ENCODE measurements at places on chromosomes 2 and 18.
A peak's percentile ranks its signal among the peaks of the same experiment; 100 is the strongest.

- no peak for DNase-seq
Measured at GRCh38 chr18:4299395-4299794, 155.7 kb downstream of the DLGAP1 start.

DNA sequence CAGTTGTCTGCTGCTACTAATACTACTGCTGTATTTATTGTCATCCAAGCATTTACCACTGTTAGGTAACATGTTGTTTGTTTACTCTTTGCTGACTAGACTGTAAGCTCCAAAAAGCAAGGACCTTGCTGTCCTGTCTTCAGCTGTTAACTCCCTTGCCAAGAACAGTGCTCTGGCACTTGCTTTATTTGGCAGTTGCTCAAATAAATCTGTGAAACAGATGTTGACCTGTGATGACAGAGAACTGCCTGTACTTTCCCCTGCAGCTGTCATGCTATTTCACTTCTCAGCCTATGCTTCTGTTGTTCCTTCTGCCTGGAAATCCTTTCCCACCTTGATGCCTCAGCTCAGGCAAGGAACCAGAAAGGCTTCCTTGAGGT lies 181.2 kb downstream of the ATAD2B start:
- DNase-seq, result no peak

GRCh38 chr2:240832921-240833494 lies 13.0 kb upstream of the KIF1A start:
- DNase-seq, result no peak

DNA sequence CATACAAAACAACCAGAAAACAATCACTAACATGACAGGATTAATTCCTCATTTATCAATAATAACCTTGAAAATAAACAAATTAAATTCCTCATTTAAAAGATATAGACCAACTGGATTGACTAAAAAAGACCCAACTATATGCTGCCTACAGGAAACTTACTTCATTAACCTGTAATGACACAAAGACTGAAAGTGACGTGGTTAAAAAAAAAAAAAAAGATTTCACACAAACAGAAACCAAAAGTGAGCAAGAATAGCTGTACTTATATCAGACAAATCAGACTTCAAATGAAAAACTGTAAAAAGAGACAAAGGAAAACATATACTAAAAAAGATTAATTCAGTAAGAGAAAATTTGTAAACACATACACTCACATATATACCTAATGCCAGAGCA lies 201.2 kb downstream of the CCDC178 start:
- DNase-seq, result no peak

DNA sequence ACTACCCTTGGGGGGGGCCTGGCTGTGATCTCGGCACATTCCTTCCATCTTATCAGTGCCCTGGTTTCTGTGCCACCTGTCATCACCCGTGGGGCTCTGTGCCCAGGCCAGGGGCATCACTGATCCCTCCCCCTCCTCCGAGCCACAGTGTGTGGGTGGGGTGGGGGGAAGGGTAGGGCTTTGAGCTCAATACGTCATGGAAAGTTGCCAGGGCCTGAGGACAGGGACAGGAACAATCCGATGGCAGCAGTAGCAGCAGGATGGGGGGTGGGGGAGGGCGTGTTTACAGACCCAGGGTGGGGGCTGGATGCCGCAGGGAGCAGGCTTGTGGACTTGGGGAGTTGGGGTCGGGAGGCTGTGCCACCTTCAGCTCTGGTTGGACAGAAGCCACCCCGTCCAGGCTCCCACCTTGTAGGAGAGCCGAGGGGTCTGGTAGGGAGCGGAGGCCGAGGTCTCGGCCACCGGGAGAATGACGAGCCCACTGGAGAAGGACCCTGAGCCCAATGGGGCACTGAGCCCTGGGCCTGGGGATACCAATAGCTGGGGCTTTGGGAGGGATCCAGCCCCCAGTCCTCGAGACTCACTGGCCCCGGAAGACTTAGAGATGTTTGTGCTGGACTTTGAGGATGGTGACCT lies 3.5 kb downstream of the SLC4A3 start:
- no peak for DNase-seq

- DNase-seq, result peak; percentile 88
Measured at GRCh38 chr2:148614322-148615049, 30.1 kb upstream of the EPC2 start.

DNA sequence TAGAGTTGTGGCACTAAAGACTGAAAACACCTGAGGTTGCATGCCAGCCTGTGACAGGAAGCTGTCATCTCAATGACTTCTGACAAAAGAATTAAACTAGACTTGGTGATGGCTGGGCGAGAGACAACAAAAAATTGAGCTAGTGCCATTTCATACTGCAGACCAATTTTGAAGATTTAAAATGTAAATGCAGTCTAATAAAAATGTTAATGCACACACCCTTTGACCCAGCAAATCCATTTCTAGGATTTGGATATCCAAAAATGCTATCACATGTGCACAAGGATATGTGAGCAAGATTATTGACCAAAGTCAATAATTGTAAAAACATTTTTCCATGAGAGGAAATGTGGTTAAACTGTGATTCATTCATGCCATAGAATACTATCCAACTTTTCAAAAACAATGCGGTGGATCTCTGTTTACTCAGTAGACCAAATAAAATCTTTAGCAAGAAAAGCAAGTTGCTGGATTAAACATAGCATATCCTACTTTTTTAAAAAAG lies 5.6 kb downstream of the FBXO36 start:
- DNase-seq, result no peak

- no peak for DNase-seq
Measured at GRCh38 chr2:198596985-198597384, 792.6 kb downstream of the PLCL1 start.

DNA sequence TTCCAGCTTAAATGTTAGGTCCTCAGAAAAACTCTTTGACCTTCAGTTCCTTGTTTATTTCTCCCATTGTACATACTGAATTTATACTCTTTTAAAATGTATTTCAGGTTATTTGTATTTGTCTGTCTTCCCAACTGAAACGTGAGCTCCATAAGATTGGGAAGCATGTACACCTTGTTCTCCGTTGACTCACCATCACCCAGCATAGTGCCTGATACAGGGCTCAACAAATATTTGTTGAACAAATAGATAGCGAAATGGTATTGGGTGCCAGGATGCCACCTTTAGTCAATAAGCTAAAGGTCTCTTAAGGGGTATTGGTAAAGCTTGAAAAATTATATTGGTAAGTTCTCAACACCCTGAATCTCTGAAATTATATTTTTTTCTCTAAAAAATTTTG lies 1841.3 kb upstream of the CELF4 start:
- no peak for DNase-seq

- peak; percentile 86 for DNase-seq
Measured at GRCh38 chr2:101474731-101475384, at the start of gene RFX8. Gene RFX8, minus strand, starts transcription at chr2:101475112. Its CDS starts 8,264 bp downstream, at chr2:101466848.

DNA sequence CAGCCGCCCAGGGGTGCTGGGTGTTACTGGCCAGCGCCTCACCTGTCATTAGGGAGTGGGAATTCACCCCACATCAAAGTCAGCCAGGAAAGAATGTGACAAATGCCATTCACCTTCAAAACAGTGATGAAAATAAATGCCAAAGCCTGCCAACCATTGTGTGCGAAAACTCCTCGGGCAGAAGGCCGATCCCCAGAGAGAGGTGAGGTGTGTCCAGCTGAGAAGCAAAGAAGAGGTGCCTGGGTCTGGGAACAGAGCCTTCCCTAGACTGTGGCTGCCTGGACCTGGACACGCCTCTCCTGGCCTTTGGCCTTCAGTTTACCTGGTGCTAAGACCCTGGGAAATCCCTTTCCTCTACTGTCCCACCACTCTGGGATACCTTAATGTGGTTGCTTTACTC lies 142.7 kb downstream of the CYP26B1 start:
- no peak for DNase-seq

DNA sequence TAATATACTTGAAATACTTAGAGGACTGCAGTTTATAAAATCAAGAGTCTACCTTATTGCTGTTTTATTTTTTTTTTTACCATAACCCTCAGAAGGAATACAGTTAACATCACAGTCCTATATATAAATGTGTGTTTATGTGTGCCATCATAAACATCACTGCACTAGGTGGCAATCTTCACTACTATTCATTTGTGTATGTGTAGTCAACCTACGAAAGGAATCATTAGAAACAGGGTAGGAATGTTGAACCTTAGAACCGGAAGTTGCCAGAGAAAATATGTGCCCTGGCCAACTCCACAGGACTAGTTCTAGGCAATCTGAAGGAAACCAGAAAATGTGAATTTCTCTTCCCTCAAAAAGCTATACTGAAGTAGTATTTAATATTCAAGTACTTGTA lies 3.4 kb downstream of the GEN1 start:
- DNase-seq, result no peak

DNA sequence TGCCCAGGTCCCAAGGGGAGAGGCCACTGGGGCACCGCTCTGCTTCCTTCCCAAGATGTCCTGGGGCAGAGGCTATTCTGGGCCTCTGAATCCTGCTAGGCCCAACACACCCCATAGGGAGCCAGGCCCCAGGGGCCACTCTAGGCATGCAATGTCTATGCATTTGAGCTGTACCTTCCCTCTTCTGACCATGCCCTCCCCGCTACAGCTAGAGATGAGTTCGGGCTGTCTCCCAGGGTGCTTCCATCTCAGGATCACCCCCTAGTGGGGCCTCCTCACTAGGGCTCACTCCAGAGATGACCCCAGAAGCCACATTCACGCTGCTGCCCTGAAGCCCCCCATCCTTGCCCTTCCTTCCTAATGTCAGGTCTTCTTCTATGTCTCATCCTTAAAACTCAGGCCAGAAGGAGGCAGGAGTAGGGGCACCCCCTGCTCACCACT lies 54.4 kb downstream of the TNS1 start:
- no peak for DNase-seq

GRCh38 chr2:26615860-26616705 lies 25.1 kb downstream of the CIB4 start:
- DNase-seq, result no peak

DNA sequence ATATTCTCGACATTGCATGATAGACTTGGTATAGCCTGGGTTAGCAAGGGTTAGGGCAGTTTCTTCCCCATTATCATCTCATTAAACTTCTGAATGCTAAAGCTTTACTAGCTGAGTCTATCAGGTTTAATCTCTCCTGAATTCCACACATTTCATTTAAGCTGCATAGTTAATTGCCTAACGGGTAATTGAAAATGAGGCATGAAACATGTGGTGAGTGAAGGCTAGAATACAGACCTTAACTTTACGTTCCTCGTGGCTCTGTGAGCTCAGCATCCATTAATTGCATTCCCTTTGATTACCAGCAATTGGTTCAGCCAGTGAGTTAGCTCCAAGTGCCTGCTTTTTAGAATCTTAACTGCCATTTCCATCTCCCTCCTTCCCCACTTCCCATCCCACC lies 126.5 kb upstream of the MEX3C start:
- no peak for DNase-seq

DNA sequence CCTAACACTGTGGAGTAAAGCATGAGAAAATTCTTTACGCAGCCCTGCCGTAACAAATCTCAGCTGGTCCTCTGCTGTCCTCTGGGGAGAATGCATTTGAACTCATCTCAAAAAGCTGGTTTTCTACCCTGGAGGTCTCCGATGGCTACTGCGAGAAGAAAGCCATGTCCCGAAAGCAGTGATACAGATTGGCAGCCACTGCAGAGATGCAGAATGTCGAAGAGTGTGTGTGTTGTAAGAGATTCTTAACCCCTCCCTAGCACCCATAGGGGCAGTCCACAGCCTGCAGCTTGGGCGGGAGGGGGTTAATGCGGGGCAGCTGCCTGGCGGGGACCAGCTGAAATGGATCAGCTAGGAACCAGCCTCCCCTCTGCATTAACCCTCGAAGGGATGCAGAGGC lies 235.9 kb downstream of the ZNF516 start:
- DNase-seq, result no peak

GRCh38 chr18:76209597-76209996 lies 285.4 kb downstream of the ZNF516 start:
- DNase-seq, result no peak

- no peak for DNase-seq
Measured at GRCh38 chr18:44181951-44182747, 498.5 kb upstream of the SETBP1 start.

DNA sequence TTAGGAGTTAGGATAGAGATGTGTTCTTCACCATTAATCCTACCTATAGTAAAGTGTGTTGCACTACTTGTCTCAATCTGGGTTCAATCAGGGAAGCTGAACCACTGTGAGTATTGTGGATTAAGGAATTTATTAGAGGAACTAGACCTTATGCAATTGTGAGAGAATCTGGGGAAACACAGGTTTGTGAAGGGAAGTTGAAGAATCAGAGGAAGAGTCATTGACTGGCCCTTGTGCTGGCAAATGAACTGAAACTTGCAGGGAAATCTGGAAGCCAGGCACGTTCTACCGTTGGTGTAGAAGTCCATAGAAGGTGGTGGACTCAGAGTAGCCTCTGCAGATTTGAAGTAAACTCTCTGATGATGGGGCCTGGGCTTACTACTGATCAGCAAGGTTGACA lies 44.7 kb upstream of the HK2 start:
- DNase-seq, result peak; percentile 91

GRCh38 chr2:148021059-148021861 lies at the start of gene MBD5:
Gene MBD5, plus strand, starts transcription at chr2:148021091.
- peak; percentile 15 for DNase-seq

DNA sequence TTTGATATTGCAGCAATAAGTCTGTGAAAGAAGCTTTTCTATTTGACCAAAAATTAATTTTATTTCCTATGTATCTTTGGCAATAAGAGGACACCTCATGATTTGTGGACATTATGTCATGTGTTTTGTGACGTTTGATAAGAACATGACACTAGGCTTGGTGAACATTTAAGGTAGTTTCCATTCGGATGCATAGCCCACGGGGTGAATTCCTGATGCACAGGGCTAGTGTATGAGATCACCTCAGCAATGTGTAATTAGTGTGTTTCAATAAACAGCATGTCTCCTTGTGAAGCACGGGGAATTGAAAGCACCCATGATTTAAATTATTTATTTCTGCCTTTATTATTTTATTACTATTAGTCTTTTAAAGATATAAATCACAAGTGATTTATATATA lies 146.1 kb upstream of the LINC00305 start:
- DNase-seq, result no peak

DNA sequence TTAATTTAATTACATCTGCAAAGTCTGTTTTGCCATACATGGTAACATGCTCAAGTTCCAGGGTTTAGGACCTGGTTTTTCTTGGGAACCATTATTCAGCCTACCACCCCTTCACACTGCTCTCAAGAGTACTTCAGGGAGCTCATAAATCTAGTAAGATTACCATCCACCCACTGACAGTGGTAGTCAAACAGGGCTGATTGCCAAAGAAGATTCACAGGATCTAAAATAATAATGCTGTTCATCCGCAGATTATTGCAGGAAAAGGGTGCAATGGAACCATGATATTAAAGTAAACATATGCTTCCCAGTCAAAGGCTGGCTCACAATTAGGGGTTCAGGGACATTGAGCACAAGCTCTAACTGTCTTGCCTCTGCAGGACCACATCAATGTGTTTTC lies 148.0 kb upstream of the CYRIA start:
- DNase-seq, result no peak

DNA sequence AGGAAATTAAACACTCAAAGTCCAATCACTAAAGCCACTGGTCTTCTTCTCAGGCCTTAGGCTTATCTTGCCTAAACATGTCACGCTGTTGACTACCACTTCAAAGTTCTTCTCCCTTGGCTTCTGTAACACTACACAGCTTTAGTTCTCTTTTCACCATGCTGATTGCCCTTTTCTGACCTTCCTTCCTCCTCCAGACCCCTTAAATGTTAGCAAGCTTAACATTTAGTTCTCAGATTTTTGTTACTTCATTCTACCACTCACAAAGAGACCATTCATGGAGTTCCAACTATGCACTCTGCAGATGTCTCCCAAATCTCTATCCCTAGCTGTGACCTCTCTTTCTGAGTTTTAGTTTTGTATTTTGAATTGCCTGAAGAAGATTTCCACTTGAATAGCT lies 64.4 kb downstream of the TTC21B start:
- no peak for DNase-seq

GRCh38 chr18:57429167-57430078 lies 5.8 kb upstream of the ONECUT2 start:
- no peak for DNase-seq

Data from inflammatory macrophage treated with lipopolysaccharide for 1 hour (primary cell).